HAP-1 (cell line): ENCODE measurements at places on chromosomes 4 and X.

DNA sequence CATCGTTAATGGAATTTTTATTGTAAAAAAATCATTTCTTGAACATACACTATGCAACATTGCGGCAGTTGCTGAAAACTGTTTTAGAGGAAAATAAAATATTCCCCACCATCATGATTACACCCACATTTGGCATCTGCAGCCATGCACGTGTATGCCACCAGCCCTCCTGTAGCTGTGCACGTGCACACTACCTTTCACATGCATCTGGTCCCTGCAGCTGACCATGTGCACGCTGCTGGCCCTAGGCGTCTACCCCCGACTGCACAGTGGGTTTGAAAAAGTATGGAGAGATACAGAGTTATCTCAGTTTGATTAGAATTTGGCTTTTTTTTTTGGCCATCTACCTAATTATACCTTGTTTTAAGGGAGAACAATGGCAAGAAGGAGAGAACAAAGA is 569.8 kb upstream of the IGFBP7 start:
- no peak for DNase-seq

- peak; percentile 74 for DNase-seq
These were observed 16.0 kb upstream of the MID1 start for GRCh38 chrX:10636337-10636736.

DNA sequence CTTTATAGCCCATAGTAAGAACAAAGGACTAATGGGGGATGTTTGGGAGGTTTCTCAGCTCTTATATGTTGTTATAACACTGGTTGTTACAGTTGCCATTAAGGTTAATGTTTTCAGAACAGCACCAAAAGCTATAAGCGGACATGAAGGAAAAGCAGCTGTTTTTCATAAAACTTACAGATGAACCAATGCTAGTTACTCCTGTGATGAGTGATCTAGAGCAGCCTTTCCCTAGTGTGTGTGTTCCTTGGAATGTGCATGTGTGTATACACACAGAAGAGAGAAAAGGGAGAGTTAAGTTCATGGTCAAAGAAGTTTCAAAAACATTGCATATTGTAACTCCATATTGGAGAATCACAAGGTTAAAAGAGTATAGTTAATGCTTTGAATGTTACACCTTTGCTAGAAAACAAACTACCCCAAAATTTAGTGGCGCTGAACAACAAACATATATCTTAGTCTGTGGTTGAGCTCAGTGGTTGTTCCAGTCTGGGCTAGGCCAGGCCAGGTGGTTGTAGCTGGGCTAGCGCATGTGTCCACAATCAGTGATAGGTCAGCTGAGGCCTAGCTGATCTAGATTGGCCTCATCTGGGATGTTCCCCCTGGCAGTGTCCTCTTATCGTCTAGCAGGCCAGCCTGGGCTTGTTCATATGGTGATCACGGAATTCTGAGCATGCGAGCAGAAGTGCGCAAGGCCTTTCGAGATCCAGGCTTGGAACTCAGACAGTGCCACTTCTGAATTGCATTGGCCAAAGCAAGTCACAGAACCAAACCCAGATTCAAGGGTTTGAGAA is 151.0 kb downstream of the NHS start:
- DNase-seq = no peak

DNA sequence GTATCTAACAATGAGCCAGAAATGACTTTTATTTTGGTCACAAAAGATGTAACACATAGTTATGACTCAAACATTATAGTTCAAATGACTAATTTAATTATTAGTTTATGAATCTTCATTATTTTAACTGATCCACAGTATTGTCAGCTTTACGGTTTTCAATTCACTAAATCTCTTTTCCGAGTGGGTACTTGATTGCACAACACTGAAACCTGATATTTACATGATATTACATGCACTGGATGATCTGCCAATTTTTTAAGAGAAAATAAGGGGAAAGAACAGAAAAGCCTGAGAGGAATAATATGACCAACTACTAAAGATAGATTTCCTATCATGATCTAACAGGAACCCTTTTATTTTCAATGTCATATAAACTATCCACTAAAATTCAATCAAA is 1446.0 kb downstream of the FSTL5 start:
- DNase-seq = no peak

- DNase-seq = no peak
These were observed 193.6 kb upstream of the HTR2C start for GRCh38 chrX:114390251-114390796.

DNA sequence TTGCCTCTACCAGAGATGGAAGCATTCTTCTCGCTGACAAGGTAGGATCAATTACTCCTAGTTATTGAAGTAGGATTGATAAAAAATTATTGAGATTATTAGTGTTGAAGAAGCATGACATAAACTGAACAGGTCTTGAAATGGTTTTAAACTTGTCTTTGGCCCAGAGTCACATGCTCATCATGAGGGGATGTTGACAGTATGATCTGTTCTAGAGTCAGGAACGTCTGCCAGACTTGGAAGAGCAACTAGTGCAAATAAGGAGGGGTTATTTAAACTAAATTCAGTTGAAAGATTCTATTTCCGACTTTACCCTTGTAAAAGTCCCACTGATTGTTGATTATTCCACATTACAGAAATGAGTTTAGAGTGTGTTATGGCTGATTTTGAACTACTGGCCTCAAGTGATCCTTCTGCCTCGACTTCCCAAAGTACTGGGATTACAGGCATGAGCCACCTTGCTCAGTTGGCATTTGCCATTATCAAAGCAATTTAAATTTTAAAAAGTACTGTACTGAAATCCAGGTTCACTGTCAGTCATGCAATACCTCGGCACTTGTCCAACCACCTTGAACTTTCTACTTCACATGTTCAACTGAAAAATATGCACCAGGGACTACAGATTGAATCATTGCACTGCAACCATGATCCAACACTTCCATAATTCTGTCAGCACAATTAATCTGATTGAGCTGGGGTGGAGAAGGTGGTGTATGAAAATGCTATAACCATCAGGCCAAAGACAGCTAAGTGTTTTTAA is 19.7 kb downstream of the FABP2 start:
- no peak for DNase-seq

DNA sequence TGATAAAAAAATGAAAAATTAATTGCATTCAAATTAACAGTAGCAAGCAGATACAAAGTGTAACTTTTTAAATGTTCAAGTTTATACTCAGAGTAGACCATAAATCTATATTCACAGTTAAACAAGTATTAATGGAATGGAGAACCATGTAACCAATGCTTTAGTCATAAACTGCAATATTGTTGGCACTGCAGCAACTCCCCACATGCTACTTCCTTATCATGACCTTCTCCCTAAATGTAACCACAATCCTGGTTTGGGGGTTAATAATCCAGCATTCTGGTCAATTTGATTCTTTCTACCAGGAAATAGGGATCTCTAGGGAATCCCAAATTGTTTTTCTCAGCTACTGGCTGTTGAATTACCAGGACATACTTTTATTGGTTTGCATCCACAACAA is 223.9 kb upstream of the DCAF8L1 start:
- no peak for DNase-seq

DNA sequence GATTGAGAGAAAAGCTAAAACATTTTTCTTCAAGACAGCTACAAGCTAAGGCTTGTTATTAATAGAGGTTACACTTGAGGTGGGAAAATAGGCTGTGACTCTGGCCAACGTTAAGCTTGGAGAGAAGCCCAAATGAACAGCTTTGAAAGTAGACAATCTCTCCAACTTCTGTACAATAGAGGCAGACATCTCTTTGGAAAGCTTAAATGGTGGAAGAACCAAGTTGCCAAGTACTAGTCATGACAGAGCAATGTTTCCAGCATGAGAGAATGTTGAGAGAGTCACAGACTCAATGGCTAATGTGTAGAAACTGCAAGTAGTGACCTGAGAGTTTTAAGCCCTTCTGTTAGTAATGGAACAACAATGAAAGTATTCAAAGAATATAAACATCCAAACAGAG is 298.1 kb downstream of the INPP4B start:
- no peak for DNase-seq

DNA sequence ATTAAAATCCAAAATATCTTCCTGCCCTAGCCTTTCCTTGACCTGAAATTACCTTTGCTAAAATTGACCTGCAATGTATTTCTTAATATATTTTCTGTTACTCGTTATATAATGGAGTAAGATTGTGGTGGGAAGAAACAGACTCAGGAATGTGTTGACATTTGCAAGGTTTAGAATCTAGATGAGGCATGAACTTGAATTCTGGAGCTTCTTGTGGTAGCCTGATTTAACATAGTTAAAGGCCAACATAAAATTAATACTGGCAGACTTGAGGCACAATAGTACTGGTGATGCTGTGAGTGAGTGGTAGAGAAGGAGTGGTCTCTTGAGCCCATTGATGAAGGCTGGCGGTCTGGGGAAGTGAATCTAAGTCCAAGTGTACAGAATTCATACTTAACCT is 197.9 kb upstream of the SPRY1 start:
- no peak for DNase-seq

- DNase-seq = no peak
These were observed 172.1 kb downstream of the AFAP1 start for GRCh38 chr4:7767526-7767925.

GRCh38 chrX:128928636-128929035 is 594.7 kb downstream of the SMARCA1 start:
- no peak for DNase-seq

- peak; percentile 92 for DNase-seq
These were observed 11.7 kb upstream of the GAGE10 start for GRCh38 chrX:49291615-49292337.

GRCh38 chr4:13533670-13534343 is 10.5 kb downstream of the NKX3-2 start:
- DNase-seq = no peak

GRCh38 chr4:77852892-77853495 is 9.6 kb upstream of the MRPL1 start:
- no peak for DNase-seq

DNA sequence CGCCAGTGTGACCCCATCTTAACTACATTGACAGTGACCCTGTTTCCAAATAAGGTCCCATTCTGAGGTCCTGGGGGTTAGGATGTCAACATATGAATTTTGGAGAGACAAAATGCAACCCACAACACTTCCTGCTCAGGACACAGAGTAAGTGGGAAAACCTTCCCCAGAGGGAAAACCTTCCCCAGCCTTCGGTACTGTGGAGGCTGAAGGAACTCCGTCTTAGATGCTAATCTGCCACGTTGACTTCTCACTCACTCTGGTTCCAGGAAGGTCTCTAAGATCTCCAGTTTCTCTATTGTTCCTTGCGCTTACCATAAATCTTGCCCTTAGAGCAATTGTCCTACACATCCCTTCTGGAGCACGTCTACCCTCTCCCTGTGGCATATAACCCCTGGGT is 29.7 kb upstream of the HMX1 start:
- no peak for DNase-seq

DNA sequence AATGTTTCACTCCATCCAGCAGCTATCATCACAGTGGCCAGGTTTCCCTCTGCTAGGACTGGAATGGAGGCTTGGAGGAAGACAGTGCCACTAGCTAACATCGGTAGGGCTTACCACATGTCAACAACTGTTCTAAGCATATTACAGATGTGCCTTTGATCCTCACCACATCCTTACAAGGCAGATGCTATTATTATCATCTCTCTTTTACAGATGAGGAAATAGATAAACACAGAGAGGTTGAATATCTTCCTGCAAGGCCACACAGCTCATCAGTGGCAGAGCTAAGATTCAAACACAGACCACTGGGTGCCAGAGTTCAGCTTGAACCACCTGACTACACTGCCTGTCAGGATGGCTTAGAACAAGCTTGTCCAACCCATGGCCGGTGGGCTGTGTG is 47.4 kb downstream of the MAMLD1 start:
- DNase-seq = no peak

DNA sequence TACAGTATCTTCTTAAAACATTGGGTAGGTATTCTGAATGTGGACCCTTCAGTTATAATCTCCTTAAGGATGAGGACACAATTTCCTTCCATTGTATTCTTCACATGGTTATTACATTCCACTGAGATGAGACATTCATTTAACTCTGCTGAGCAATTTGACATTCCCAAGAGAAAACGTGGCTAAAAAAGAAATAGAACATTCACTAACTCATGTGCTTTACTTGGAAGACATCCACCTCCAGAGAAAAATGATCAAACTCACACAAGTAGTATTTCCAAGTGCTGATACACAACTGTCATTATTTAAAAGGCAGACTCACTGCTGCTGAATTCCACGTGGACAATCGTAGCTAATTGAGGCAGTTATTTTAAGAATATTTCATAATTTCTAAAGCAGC is 227.9 kb upstream of the ANKRD50 start:
- peak; percentile 42 for DNase-seq

- DNase-seq = no peak
These were observed 22.4 kb upstream of the ADH4 start for GRCh38 chr4:99166544-99166943.

- DNase-seq = peak; percentile 52
These were observed 85.5 kb downstream of the STARD8 start for GRCh38 chrX:68732906-68733493.

- DNase-seq = no peak
These were observed 31.6 kb upstream of the MRFAP1 start for GRCh38 chr4:6608758-6609414.

GRCh38 chr4:137641544-137641943 is 109.2 kb upstream of the PCDH18 start:
- no peak for DNase-seq

- no peak for DNase-seq
These were observed 4.8 kb upstream of the SYNPO2 start for GRCh38 chr4:118883861-118884260.

DNA sequence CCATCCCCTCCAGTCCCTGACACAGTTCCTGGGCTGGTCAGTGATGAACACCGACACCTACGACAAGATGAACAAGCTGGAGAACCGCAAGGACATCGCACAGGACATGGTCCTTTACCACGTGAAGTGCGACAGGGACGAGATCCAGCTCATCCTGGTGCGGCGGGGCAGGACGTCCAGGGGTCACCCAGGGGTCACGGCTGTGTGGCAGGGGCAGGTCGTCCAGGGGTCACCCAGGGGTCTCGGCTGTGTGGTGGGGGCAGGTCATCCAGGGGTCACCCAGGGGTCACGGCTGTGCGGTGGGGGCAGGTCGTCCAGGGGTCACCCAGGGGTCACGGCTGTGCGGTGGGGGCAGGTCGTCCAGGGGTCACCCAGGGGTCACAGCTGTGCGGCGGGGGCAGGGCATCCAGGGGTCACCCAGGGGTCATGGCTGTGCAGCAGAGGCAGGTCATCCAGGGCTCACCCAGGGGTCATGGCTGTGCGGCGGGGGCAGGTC is 16.7 kb downstream of the ATP5ME start:
- no peak for DNase-seq

DNA sequence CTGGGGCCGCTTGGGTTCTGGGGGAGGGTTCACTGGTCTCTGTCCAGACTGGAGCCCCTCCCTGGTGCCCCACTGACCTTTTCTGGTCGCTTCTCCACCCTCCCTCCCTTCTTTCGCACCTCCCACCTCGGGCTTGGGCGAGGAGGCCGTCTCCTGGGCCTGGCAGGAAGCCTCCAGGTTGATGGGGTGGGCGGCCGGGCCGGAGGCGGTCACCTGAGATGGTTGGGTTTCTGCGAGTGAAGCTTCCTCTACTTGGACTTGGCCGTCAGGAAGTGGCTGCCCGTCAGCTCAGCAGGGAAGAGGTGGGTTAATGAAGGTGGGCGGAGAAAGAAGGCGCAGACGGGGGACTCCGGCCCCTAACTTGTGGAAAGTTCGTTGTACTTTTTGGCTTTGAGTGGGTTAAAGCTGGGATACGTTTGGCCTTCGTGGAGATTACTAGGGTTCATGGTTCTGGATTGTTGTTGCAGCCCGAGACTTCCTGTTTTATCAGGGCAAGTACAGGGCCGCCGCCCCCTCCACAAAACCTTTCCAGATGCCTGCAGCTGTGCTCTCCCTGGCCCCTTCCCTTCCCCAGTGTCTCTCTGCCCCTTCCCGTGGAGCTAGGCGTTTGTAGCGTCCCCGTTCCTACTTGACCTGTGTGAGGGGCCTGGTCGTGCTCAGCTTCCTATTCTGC is 1.2 kb downstream of the AKAP17A start:
- no peak for DNase-seq
